MCF 10A (cell line): ENCODE measurements at places on chromosomes 13 and 19.

GRCh38 chr13:47334173-47334572 is 437.3 kb upstream of the HTR2A start:
- DNase-seq = peak; percentile 28
- no peaks in the 10 kb centered on the region for H3K27me3 ChIP-seq
- no peaks in the 10 kb centered on the region for H3K4me1 ChIP-seq
- no peak overlapping the region for H3K27ac ChIP-seq
- H3K36me3 ChIP-seq = no peaks in the 10 kb centered on the region

GRCh38 chr13:51048616-51049015 is 62.5 kb downstream of the C13orf42 start:
- H3K36me3 ChIP-seq = no peaks in the 10 kb centered on the region
- H3K27ac ChIP-seq = no peak overlapping the region
- peaks cover 16% of the 10 kb centered on the region for H3K27me3 ChIP-seq
- H3K4me1 ChIP-seq = no peaks in the 10 kb centered on the region

GRCh38 chr13:97319113-97319720 is 97.1 kb downstream of the MBNL2 start:
- H3K27me3 ChIP-seq = no peaks in the 10 kb centered on the region
- no peak overlapping the region for H3K27ac ChIP-seq
- no peak overlapping the region for H3K4me3 ChIP-seq
- peaks cover 10% of the 10 kb centered on the region for H3K4me1 ChIP-seq
- H3K36me3 ChIP-seq = peaks cover 5% of the 10 kb centered on the region

GRCh38 chr13:53028637-53029203 is at the start of gene OLFM4:
TSS of gene OLFM4 (plus strand) at chr13:53028813. CDS start at chr13:53028837, 24 bp downstream.
- H3K27ac ChIP-seq = no peak within 1 kb of the TSS
- H3K36me3 ChIP-seq = no peaks in the 10 kb centered on the region
- peak; percentile 21 for DNase-seq
- H3K4me1 ChIP-seq = no peaks in the 10 kb centered on the region

- H3K27me3 ChIP-seq = no peaks in the 10 kb centered on the region
- peak overlapping the region; percentile 83 for H3K27ac ChIP-seq
- H3K4me3 ChIP-seq = no peak overlapping the region
- peaks cover 80% of the 10 kb centered on the region for H3K36me3 ChIP-seq
These were observed 21.2 kb downstream of the DNMT1 start for GRCh38 chr19:10173527-10173926.

GRCh38 chr13:86585835-86586234 is 786.6 kb upstream of the SLITRK6 start:
- H3K27me3 ChIP-seq = no peaks in the 10 kb centered on the region
- no peak overlapping the region for H3K27ac ChIP-seq
- no peaks in the 10 kb centered on the region for H3K36me3 ChIP-seq
- no peaks in the 10 kb centered on the region for H3K4me1 ChIP-seq

- no peak for DNase-seq
- no peak overlapping the region for H3K27ac ChIP-seq
- no peaks in the 10 kb centered on the region for H3K27me3 ChIP-seq
- peaks cover 5% of the 10 kb centered on the region for H3K4me1 ChIP-seq
- peaks cover 27% of the 10 kb centered on the region for H3K36me3 ChIP-seq
These were observed 64.1 kb upstream of the RANBP3 start for GRCh38 chr19:6041991-6042481.

GRCh38 chr13:80101040-80101439 is 239.9 kb downstream of the SPRY2 start:
- H3K27ac ChIP-seq = peak overlapping the region; percentile 52
- DNase-seq = no peak
- H3K36me3 ChIP-seq = no peaks in the 10 kb centered on the region
- H3K4me1 ChIP-seq = no peaks in the 10 kb centered on the region
- H3K4me3 ChIP-seq = no peak overlapping the region

DNA sequence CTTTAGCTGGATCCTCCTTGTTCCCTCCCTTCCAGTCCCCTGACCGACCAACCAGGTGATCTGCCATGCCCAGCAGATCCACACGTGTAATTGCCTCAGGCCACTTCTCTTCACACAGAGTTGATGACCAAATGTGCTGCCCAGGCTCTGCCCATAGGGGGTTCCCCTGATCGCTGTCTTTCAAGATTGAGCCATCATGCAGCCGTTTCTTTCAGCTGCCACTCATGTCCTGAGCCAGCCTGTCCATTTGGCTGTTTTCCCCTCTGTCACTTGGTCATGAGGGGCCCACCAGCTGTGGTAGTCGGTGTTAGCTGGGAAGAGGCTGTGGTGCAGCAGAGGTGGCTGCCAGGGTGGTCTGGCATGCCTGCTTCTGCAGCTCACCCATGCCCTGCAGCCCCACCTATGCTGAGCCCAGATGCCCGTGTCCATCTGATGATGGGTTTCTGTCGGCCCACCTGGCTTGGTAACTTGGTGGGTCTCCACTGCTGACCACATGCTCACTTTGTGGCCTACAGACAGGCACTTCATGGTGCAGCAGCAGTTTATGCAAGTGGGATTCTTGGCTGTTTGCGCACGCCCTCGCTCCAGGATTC is 35.6 kb upstream of the GPR183 start:
- peaks cover 53% of the 10 kb centered on the region for H3K36me3 ChIP-seq
- H3K4me3 ChIP-seq = no peak overlapping the region
- no peak overlapping the region for H3K27ac ChIP-seq

DNA sequence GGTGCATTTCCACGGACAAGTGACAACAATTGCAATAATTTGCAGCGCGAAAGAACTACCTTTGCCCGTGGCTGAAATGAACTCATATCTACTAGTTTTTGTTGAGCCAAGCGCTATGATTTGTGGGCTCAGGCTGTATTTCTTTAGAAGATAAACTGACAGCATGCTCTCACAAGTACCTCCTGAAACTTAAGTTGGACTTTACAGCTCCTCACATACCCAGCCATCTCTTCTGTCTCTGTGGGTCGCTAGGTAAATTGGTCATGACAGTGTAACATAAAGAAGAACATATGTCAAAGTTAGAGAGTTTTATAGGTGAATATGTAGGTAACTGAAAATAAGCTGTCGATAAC is 839 bp downstream of the COG6 start:
- no peak for DNase-seq
- H3K4me3 ChIP-seq = peak overlapping the region; percentile 92
- peaks cover 4% of the 10 kb centered on the region for H3K36me3 ChIP-seq

DNA sequence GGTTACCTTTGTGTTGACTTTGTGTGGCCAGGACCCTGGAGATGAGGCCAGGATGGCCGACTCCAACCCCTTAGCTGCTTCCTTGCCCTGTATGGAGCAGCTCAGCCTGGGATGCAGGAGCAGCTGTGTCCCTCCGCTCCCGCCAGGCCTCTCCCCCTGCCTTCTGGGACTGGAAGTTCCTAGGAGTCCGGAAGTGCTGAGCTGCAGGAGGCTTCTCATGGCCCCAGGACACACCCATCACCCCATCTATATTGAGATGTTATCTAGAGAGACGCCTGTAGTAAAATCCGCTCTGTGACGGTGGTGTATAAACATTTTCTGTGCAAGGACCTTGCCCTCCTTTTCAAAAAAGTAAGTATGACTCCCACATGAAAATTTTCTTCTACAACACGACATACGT is 27.0 kb downstream of the WTIP start:
- H3K36me3 ChIP-seq = peaks cover 10% of the 10 kb centered on the region
- H3K4me3 ChIP-seq = no peak overlapping the region
- H3K27me3 ChIP-seq = no peaks in the 10 kb centered on the region
- no peaks in the 10 kb centered on the region for H3K4me1 ChIP-seq

GRCh38 chr19:4385291-4386040 is 14.9 kb downstream of the SH3GL1 start:
- peaks cover 33% of the 10 kb centered on the region for H3K4me1 ChIP-seq
- no peak overlapping the region for H3K4me3 ChIP-seq
- H3K27me3 ChIP-seq = no peaks in the 10 kb centered on the region
- H3K27ac ChIP-seq = no peak overlapping the region
- peaks cover 40% of the 10 kb centered on the region for H3K36me3 ChIP-seq
- DNase-seq = no peak

GRCh38 chr19:31727536-31727935 is 378.3 kb upstream of the TSHZ3 start:
- H3K36me3 ChIP-seq = no peaks in the 10 kb centered on the region
- no peak overlapping the region for H3K27ac ChIP-seq
- no peaks in the 10 kb centered on the region for H3K27me3 ChIP-seq

DNA sequence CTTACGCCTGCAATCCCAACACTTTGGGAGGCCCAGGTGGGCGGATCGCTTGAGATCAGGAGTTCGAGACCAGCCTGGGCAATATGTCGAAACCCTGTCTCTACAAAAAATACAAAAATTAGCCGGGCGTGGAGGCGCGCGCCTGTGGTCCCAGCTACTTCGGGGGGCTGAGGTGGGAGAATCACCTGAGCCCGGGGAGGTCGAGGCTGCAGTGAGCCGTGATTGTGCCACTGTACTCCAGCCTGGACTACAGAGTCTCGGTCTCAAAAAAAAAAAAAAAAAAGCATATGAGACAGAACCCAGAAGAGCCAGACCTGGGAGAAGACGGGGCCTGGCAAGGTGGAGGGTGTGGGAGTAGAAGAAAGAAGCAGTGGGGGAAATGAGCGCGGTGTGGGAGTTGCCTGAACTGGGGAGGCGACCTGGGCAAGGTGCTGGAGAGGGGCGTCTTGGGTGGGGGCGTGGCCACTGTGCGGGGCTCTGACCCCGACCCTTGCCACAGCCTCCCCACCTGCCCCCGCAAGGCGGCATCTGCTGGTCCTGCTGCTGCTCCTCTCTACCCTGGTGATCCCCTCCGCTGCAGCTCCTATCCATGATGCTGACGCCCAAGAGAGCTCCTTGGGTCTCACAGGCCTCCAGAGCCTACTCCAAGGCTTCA is 533 bp downstream of the DKKL1 start:
- H3K4me3 ChIP-seq = no peak overlapping the region
- H3K27me3 ChIP-seq = no peaks in the 10 kb centered on the region
- no peak for DNase-seq
- no peaks in the 10 kb centered on the region for H3K36me3 ChIP-seq

DNA sequence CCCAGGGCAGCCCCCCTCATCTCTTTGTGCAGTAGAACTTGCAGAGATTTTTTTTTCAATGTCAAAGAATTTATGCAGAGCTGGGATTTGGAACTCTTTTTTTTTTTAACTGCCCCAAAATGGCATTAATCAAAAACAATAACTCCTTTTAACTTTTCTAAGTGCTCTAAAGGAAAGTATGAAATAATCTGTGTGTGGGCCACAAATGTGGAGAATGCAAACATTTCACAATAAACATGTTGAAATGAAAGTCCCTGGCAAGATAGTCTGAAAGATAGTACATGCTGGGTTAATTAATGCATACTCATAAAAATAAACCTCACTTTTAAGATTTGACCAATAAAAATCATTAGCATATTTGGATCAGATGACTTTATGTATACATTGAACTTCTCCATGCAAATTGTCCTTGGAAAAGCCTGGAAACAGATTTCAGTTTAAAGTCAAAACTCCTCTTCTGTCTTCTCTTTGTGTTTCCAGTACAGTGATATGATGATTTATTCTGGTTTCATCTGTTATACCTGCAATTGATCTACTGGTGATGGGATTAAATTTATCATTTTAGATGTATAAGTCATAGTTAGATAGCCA is 30.5 kb upstream of the ZNF536 start:
- no peaks in the 10 kb centered on the region for H3K27me3 ChIP-seq
- H3K27ac ChIP-seq = no peak overlapping the region
- H3K36me3 ChIP-seq = no peaks in the 10 kb centered on the region
- no peak overlapping the region for H3K4me3 ChIP-seq

GRCh38 chr19:10885201-10886169 is 14.1 kb downstream of the CARM1 start:
- no peak overlapping the region for H3K27ac ChIP-seq
- peaks cover 12% of the 10 kb centered on the region for H3K4me1 ChIP-seq
- no peak overlapping the region for H3K4me3 ChIP-seq
- no peak for DNase-seq
- H3K27me3 ChIP-seq = no peaks in the 10 kb centered on the region

GRCh38 chr19:50718255-50719118 is 1.1 kb downstream of the SHANK1 start:
- no peak for DNase-seq
- no peak overlapping the region for H3K27ac ChIP-seq

DNA sequence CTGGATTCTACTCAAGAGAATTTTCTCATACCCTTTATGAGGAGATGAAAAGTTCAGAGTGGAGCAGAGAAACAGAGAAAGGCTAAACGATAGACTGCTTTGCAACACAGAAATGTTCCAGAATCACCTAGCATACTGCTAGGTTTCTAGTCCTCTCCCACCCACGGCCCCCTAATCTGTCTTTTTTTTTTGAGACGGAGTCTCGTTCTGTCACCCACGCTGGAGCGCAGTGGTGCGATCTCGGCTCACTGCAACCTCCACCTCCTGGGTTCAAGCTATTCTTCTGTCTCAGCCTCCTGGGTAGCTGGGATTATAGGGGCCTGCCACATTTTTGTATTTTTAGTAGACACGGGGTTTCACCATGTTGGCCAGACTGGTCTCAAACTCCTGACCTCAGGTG is 4.8 kb downstream of the SUGP2 start:
- H3K27ac ChIP-seq = no peak overlapping the region
- no peak overlapping the region for H3K4me3 ChIP-seq
- no peak for DNase-seq

DNA sequence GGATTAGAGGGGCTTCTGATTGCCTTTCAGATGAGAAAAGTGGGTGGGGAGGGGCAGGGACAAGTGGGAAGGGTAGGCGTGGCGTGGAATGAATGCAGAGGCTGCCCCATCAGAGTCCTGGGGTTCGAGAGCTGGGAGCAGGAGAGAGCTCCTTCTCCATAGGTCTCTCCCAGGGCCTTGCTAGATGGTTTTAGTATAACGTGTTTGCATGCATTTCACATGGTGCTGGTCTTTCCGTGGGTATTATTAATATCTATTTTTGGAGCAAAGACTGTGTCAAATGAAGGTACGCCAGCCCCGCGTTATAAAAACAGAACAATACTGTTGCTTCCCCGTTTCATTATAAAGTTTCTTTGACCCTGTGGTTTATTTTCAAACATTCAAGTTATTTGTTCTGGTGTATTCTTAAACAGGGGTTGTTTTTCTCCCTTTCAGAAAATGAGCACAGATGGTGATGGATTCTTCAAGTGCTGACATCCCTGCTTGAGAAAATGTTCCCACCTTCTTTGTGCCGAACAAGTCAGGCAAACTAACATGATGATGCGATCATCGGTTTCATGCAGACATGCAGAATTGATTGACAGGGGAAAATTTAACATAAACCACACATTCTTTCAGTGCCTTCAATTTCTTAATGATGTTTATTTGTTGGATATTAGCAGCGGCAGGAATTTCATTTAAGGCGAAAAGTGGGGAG is 62.1 kb upstream of the ZNF536 start:
- H3K4me3 ChIP-seq = no peak overlapping the region
- H3K27ac ChIP-seq = no peak overlapping the region
- H3K27me3 ChIP-seq = no peaks in the 10 kb centered on the region
- DNase-seq = no peak
- no peaks in the 10 kb centered on the region for H3K36me3 ChIP-seq
- no peaks in the 10 kb centered on the region for H3K4me1 ChIP-seq

DNA sequence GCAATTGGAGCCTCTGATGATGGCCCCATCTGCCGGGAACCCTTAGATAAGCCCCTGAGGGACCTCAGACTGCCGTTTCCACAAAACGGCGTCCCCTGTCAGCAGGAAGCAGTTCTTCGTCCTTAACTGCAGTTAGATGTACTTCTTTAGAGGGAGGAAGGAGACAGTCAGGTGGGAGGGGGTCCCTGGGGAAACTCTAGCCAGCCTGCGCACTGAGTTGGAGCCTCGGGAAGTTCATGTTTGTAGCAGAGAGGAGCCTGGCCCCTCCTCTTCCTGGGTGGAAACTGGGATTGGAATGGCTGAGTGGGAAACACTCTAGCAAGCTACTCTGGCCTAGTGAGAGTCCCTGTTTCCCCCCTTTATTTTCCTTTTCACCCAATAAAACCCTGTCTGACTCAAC is 612.4 kb downstream of the PCDH9 start:
- H3K36me3 ChIP-seq = no peaks in the 10 kb centered on the region
- H3K4me3 ChIP-seq = no peak overlapping the region
- DNase-seq = no peak
